ENCODE measurements at places on chromosomes 2 and 18.

- DNase-seq = no peak
Observed at GRCh38 chr18:37554399-37554787, 11.2 kb downstream of the CELF4 start.

GRCh38 chr2:58906081-58906645 lies 665.0 kb upstream of the FANCL start:
- DNase-seq = no peak

GRCh38 chr2:227153307-227153706 lies 10.7 kb downstream of the COL4A4 start:
- DNase-seq = no peak

- no peak for DNase-seq
Observed at GRCh38 chr2:235077046-235077445, 125.2 kb downstream of the SH3BP4 start.

DNA sequence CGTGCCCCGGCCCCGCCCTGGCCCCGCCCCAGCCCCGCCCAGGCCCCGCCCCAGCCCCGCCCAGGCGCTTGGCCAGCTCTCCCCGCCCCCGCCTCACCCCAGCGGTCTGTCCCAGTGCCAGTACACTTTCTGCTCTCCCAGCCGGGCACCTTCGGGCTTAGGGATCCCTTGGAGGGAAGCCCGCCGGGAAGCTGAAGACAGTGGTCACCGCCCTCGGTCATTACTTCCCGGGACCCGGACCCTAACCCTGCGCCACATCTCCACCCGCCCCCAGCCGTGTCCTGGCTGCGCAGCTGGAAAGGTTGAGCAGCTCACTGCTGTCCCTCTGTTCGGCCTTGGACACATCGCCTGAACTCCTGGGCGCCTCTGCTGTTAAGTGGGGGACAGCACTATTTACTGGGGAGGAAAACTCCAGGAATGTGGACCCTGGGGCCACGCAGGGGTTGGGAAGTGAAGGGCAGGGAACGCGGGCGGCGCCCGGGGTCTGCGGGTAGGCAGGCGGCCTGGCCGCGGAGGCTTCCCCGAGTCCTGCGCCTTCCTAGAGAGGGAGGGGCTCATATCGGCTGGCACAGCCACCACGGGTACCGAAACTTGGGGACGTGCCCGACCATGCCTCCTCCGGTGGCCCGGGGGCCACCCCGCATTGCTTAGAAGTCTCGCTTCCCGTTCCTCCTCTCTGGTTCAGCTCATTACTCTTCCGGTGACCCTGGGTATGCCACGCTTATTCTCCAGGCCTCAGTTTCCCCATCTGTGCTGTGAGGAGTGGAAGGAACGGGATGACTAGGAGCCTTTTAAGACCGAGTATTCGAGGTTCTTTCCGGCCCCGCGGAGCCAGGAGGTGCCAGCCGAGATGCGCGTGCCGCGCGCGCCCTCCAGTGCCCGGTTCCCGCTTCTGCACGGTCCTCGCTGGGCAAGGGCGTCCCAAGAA lies 121.0 kb downstream of the GYPC start:
- DNase-seq = peak; percentile 81

DNA sequence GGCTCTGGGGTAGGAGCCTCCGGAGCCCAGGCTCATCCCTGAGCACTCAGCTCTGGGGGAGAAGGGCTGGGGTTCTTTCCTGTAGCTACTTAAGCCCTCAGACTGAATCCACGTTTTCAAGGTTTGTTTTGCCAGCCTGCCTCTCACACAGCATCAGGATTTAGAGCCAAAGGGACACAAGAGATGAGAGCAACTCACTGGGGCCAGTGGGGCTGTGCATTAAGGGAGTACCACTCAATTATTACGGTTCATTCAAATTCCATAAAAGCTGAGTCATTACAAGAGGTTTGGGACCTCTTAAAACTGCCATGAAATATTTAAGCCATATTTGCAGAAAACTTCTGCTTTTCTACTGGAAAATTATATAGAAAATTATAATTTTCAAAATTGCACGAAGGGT lies 17.1 kb upstream of the SNED1 start:
- DNase-seq = no peak

- DNase-seq = no peak
Observed at GRCh38 chr2:106094131-106094841, 99.8 kb downstream of the UXS1 start.

DNA sequence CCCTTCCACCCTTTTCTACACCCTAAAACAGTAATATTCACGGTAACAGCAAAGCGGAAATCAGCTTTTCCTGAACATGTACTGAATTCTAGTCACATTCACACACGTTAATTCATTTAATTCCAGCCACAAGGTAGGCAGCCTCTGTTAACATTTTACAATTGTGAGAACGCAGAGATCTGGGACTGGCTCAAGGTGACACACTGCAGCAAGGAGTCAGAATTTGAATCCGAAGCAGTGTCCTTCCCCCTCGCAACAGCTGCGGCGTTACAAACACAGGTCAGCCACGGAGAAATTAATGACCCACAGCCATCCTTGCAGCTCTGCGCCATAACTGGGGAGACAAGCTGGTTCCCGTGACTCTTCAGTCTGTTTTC lies 818 bp upstream of the SLC20A1 start:
- no peak for DNase-seq

GRCh38 chr2:222693837-222694236 lies 22.4 kb downstream of the MOGAT1 start:
- DNase-seq = peak; percentile 11

DNA sequence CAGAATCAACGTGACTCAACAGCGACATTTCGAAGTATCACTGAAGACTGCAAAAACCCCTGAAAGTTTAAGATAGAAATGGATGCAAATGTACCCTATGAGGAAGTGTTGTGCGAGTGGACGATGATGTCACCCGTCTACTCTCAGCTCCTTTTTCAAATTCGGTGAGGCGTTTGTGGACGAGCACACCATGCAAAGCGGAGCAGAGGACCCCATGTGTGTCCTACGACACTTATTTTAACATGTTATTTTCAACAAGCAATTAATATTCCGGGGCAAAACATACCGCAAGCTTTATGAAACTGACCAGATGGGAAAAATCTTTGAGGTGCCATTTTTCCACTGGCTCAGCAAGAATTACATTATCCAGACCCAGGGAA lies 2.0 kb downstream of the PXDN start:
- DNase-seq = no peak

GRCh38 chr2:235747001-235747785 lies 253.3 kb downstream of the AGAP1 start:
- no peak for DNase-seq

- no peak for DNase-seq
Observed at GRCh38 chr2:63614448-63614968, 25.7 kb downstream of the MDH1 start.

DNA sequence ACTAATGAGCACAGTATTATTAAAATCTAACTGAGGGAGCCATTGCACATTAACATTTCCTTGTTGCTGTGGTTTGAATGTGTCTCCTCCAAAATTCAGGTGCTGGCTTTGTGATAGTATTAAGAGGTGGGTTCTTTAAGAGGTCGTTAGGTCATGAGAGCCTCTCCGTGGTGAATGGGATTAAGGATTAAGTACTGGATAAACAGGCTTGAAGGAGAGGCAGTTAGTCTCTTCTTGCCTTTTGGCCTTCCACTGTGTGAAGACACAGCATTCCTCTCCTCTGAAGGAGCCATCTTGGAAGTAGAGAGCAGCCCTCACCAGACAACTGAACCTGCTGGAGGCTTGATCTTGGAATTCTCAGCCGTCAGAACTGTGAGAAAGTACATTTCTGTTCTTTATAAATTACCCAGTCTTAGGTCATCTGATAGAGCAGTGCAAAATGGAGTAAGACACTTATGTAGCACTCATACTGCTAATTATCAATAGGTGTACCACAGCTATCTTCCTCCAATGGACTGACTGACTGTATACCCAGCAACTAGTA lies 182.7 kb downstream of the MYO3B start:
- DNase-seq = no peak

DNA sequence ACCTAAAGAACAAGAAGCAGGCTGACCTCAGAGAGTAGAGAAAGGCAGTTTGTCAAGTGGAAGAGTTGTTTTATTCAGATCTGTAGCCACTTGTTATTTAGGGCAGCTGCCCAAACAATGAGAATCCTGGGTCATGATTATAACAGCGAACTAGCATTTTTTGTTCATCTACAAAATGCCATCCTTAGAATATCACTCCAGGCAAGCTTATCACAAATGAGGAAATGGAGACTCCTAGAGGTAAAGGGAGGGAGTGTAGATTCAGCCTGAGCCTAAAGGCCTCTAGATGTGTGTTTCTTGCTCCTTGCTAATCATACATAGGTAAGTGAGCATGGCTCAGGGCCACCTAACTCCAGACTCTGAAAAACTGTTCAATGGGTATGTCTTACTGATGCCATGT lies 126.1 kb downstream of the HNMT start:
- peak; percentile 96 for DNase-seq

DNA sequence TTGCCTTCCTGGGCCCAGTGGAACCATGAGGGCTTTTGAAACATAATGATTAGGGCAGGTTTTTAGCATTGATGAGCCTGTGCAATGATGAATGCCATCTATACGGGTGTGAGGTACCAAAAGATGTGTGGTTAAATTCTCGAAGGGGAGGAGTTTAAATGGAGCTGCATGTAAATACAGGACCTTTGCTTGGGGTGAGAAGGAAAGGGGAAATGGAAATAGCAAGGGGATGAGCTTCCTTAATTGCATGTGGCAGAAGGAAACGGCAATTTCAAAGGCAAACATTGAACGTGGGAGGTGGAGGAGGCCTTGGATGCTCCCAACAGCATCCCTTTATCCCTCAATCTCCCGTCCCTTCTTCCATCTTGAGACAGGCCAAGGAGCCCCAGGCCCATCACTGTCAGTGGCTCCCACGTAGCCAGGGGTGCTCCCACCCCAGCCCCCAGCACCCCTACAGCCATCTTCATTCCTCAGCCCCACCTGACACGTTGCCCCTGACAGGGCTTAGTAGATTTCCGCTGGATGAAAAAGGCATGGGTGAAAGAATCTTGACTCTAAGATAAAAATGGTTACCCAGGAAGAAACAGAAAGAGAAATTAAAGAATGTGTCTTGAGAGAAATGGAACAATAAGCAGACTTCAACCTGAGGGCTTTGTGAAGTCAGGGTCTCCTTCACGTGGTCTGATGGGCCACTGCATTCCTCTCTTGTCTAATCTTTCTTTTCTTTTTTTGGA lies 32.5 kb downstream of the INPP5D start:
- peak; percentile 44 for DNase-seq

- no peak for DNase-seq
Observed at GRCh38 chr2:210310550-210310949, 4.4 kb downstream of the MYL1 start.

DNA sequence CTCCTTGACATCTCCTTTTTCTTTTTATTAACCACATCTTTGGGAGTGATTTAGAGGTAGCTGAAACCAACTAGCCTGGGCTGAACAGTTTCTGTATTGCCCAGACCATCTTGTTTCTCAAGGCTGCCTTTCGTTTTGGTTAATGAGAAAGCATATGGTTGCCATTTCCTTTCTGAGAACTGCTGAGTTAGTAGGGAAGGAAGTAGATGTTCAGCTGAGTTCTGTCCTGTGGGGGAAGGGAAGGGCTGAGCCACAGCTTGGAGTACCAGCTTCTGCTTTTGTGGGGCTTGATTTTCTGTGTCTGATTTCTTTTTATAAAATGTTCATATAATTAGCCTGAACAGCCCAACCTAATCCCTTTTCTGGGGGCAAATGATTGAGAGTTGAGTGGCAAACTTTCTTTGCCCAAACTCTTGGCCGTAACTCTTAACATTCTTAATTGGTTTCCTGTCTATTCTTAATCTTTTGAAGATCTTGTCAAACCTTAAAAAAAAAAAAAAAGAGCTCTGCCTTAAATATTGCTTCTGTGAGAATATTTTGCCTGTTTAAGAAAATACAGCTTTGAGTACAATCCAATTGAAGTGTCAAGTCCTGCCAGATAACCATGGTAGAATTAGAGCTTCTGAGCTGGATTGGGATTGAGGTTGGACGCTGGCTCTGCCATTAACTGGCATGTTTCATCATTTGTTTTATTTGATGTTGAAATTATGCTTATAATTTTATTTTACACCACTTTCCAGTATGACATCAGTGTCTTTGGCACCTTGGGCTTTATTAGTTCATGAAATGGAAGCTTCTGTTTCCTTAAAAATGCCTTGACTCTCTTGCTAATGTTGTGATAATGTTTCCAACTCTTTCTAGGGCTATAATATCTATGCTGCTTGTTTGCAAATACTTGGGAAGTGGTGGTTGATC lies 1.9 kb upstream of the NABP1 start:
- peak; percentile 100 for DNase-seq

DNA sequence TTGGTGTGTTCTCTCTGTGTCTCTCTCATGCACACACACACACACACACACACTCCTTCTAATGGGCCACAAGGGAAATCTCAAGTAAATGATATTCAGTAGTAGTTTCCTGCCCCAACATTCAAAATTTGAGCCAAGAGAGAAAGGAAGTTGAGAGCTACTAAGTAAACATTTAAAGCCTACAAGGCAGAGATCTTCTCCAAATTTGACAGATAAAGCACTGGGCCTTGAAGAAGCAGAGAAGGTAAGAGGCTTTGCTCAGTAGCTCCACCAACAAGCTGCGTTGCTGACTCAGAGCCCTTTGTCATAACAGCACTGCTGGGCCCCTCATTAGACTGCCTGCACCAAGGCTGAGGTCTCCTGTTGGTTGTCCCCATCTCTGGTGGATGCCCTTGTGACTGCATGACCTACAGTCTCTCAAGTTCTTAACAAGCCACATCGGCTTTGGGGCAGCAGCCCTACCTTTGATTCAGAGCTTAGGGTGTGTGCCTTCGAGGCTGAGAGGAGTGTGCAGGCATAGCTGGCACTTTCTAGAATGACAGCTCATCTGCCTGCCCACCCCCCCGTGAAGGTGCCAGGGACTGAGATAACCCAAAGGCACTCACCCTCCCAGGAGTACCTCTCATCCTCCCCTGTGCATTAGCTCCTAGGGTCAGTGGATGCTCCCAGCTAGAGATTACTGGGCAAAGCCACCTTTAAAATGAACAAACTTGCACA lies 32.3 kb upstream of the NEB start:
- no peak for DNase-seq

DNA sequence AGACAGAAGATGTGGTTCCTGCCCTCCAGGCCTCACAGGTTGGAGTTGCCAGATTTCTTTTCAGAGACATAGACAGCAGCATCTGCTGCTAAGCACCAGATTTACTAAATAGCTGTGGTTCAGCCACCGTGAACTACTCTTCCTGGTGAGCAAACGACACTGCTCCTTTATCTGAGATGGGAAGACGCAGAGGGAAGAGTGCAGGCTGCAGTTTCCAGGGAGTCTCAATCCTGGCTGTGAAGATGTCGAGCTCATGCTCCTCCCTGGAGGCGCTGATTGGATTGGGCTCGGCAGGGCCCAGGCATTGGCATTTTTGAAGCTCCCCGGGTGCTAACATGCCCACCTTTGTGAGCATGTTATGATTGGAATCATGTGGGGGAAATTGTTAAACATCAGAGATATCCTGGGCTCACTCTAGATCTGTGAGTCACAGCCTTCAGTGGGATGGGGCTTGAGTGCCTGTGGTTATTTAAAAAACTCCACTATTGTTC lies 314.8 kb downstream of the TSN start:
- no peak for DNase-seq

GRCh38 chr2:10211844-10212422 lies 89.4 kb downstream of the RRM2 start:
- DNase-seq = no peak

All from Kasumi-1 (cell line).